NCI-H1930 (cell line): ENCODE measurements at places on chromosomes 12 and 14.
A peak's percentile ranks its signal among the peaks of the same experiment; 100 is the strongest.

DNA sequence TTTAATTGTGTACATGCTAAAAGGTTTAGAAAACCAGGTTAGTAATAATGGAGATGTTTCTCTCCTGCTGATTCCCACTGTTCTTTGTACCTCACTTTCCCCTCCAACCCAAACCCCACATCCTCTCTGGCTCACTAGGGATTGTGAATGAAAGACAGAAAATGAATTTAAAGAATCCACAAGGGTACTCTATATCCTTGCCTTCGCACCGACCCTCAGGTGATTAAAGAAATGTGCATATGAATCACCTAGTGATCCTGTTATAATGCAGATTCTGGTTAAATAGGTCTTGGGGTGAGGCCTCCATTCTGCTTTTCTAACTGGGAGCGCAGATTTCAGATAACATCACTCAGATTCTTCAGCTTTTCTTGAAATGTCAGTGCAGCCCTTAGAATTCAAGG is 84.3 kb upstream of the OTX2 start:
- no peak for DNase-seq

GRCh38 chr12:77337362-77337761 is 272.0 kb upstream of the E2F7 start:
- DNase-seq = no peak

DNA sequence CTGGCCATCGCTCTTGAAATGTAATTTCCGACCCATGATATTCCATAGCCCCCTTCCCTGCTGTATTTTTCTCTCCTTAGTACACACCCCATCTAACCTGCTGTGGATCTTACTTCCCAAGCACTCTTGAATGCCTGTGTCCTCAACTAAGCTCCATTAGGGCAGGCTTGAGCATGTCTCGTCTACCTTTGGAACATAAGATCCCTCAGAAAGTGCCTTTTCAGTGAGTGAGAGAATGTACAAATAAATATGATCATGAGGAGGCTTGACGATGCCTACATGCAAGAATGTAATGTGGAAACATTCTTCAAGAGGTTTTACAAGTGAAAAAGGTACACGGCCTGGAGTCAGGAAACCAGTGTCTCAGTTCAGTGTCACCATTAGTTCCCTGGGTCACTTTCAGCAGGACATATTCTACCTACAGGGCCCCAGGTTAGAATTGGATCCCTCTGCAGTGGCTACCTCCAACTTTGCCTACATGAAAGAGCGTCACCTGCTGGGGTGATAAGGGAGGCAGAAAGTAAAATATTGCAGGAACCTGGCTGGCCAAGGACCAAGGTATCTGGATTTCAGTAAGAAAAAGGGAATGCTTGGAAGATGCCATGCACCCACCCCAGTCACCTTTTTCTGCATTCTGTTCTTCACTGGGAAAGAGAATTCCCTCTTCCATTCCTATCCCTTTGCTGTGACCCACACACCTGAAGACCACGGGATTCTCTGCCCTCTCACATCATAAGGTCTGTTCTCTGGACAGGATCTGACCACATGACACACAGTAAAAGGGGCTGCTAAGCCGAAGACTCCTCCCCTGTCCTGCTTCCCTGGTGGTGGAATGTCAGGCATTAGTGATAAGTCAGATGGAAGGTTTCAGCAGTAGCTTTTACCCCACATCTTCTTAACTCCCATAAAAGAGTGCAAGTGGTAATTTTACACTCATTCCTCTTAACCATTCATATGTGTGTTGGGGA is 24.6 kb upstream of the SERPINA1 start:
- no peak for DNase-seq

- no peak for DNase-seq
Observed at GRCh38 chr14:85040046-85040685, 489.8 kb upstream of the FLRT2 start.

DNA sequence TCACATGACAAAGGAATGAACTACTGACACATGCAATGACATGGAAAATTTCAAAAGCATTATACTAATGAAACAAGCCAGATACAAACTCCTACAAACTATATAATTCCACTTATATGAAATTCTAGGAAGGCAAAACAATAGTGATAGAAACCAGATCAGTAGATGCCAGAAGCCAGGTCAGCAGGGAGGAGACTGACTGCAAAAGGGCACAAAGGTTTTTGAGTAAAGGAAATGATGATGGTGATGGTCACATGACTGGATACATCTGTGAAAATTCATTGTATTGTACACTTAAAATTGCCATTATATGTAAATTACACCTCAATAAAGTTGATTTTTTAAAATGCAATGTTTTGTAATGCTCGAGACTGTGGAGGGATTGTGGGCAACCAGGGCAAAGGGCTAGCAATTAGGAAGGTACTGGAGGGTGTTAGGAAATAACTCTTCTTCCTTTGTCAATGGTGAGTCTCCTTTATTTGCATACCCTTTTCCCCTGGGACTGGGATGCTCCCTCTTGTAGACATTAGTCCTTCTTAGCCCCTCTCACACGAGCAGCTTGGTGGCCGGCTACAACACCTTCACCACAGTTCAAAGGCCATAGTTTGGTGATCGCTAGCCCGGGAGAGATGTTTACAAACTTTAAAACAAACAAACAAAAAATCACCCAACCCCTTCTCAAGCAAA is 6.7 kb upstream of the PRPF40B start:
- no peak for DNase-seq

GRCh38 chr12:100267603-100268281 is 765 bp downstream of the SCYL2 start:
- no peak for DNase-seq

DNA sequence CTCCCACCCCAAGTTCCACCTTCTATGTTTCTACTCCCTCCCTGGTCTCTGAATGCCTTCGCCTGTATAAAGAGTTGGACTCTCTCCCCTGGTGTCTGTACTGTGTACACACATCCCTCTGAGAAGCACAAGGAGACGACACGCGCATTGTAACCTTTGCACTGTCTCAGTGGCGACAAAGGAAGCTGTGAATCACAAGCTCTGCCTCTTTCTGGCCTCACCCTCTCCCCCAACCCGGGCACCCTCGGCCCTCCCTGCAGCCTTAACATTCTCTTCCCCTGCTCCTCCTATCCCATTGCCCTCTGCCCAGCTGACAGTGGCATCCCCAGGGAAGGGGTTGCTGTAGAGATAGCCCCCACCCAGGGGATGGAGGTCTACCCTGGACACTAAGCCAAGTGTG is 2.5 kb upstream of the SMARCD1 start:
- no peak for DNase-seq

DNA sequence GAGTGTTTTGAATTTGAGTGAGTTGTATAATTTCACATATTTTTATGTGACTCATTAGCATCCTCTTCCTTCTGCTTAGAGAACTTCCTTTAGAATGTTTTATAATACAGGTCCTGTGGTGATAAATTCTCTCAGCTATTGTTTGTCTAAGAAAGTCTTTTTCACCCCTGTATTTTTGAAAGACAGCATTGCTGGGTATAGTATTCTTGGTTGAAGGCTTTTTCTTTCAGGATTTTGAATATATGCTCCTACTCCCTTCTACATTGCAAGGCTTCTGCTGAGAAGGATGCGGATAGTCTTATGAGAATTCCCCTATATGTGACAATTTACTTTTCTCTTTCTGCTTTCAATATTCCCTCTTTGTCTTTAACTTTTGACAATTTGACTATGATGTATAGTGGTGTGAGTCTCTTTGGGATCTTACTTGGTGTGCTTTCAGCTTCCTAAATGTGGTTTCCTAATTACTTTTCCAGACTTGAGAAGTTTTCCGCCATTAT is 118.9 kb upstream of the HMGA2 start:
- DNase-seq = no peak

- no peak for DNase-seq
Observed at GRCh38 chr14:42214981-42215491, 608.4 kb downstream of the LRFN5 start.

DNA sequence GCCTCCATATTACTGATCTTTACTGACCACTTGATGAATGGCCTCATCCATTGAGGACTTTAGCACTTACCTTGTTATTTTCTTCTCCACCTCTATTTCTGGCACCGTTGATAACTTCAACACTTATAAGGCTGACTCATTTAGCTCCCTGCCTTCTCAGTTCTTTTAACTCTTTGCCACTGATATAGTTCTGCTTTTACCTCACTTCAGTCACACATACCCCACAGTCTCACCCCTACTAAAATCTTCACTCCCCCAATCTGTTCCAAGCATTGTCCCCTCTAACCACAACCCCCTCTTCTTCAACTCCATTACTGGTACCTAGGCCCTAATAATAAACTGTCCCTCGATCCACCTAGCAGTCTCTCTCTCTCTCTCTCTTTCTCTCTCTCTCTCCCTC is 141.0 kb downstream of the PAH start:
- no peak for DNase-seq

DNA sequence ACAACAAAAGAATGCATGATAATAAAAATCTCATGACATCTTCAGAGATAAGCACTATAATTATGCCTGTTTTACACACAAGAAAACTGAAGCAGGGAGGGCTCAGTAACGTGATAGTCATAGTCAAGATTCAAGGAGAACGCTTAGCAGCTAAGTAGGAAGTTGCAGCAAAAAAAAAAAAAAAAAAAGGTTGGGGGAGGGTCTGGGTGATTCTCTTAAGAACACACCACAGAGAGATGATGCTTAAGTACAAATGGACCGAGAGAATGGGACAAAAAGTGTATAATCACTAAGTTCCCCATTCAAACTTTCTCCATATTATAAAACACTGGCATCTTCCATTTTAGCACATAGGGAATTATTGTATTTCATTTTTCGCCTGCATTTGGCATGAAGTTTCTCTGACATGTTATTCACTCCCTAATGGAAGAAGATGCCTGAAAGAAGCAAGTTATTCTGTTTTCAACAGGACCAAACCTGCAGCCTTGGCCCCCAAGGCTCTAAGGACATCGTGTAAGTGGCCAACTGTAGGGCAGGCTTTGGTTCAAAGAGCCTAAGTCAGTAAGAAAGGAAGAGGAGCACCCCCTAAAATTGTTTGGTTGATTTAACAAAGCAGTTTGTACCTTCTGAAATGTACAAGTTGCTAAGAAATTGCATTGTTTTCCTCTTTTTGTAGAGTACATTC is 142.9 kb upstream of the TMPO start:
- DNase-seq = no peak

- no peak for DNase-seq
Observed at GRCh38 chr12:122449317-122449716, 26.8 kb upstream of the CLIP1 start.

- DNase-seq = peak; percentile 18
Observed at GRCh38 chr12:70590051-70590450, 47.2 kb downstream of the PTPRB start.

DNA sequence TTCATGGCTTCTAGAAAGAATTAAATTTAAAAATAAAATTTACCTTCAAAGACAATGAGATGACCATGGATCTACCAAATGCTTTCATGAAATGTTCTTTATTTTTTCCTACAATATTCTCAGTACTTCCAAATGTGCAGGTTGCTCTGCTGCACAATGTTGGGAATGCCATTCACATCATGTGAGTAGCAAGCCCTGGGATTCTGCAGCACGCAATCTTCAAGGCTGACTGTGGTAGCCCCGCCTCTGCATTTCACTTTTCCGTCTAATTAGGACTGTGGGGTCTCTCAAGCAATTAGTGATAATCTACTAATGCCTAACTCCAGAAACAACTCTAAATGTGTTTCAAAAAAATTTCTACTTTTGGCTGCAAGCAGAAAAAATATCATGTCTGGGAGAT is 13.7 kb upstream of the NTN4 start:
- no peak for DNase-seq

- peak; percentile 46 for DNase-seq
Observed at GRCh38 chr12:53676656-53677015, 753 bp upstream of the ATP5MC2 start.

DNA sequence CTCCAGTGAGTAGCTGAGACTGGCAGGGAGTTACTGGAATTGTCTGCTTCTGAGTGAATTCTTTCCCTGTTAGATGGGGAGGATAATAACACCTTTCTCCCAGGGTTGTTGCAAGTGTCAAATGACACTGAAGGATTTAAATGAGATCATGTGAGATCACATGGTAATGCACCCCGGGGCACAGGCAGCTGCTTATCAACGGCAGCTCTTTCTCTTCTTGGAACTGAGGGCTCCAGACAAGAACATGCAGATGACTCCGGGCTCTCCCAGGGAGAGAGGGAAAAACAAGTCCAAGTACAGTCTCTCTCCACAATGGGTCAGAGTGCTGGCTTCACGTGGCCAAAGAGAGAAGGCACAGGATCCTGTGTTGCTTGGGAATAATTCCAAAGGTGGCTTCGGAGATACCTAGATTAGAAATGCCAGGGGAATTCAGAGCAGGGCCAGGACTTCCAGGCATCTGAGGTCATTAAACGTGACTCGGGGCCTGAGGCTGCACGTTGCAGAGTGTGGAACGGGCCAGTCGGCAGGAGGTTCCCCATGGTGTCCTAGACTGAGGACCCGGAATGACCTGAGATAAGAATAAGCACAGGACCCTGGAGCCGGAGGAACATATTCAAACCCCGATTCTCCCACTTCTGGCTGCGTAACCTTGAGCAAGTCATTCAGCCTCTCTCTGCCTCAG is 109.2 kb downstream of the PRMT8 start:
- DNase-seq = no peak

GRCh38 chr12:101941306-101942249 is 64.2 kb downstream of the DRAM1 start:
- no peak for DNase-seq

DNA sequence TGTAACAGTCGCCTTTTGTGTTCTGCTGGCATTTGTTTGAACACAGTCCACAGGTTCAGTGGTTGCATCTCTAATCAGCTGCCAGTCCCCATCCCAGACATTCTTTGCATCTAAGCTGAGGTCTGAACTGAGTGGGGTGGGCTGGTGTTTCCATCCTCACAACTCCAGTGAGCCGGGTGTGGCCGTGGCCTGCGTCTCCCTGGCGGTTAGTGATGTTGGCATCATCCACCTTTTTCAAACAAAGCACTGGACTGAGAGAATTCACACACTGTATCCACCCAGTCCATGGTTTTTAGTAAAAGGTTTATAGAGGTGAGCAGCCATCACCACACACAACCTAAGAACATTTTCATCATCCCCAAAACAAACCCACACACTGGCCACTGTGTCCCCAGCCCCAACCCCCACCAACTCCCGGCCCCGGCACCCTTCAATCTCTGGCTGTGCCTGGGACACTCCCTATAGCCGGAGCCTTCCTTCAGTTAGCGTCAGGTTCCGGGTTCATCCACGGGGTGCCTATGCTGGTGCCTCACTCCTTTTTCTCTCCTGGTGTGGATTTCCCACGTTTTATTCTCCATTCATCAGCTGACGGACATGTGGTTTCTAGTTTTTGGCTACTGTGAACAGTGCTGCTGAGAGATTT is 6.5 kb downstream of the DDX51 start:
- no peak for DNase-seq
